Left cardiac atrium (tissue), 4 donors: ENCODE measurements at places on chromosomes 6 and 20. TPM values are rescaled to one million over a fixed set of nuclear protein-coding genes. Genes with fewer than 3 reads are reported as not detected.

DNA sequence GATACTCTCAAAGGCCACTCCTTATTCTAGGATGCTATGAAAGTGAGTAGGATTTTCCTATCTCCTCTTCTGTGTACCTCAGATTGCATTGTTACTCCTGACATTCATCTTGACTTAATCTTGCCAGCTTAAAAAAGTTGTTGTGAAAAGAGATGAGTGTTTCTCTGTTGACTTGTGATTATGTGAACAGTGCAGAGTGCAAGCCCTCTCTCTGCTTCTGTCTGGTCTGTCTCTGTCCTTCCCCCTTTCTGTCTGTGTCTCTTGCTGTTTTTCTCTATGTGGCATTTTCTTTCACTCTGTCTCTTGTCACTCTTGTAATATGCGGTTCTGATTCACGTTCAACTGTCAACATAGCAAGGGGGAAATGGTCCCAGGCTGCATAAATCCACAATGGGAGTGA is 306.6 kb downstream of the FARS2 start:
- DNase-seq = no peak

DNA sequence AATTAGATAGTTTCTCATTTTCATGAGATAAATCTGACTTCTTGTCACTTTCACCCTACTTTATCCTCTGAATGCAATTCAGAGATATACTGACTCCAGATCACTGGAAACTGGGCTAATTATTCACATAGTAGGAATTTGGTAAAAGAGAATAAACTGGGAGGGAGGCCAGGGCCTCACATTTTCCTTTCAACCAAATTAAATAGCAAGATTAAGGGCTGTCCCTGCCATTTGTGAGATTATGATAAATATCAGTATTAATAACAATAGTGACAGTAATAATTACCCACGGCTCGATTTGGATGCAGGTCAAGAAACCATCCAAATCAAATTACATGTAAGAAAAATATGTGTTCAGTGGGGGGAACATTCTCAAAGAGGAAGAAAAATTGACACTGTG is 140.5 kb downstream of the CD83 start:
- no peak for DNase-seq

GRCh38 chr6:6434151-6434550 is 113.7 kb upstream of the F13A1 start:
- no peak for DNase-seq

- DNase-seq = no peak
These were observed 465.9 kb downstream of the KIF16B start for GRCh38 chr20:16107172-16107870.

DNA sequence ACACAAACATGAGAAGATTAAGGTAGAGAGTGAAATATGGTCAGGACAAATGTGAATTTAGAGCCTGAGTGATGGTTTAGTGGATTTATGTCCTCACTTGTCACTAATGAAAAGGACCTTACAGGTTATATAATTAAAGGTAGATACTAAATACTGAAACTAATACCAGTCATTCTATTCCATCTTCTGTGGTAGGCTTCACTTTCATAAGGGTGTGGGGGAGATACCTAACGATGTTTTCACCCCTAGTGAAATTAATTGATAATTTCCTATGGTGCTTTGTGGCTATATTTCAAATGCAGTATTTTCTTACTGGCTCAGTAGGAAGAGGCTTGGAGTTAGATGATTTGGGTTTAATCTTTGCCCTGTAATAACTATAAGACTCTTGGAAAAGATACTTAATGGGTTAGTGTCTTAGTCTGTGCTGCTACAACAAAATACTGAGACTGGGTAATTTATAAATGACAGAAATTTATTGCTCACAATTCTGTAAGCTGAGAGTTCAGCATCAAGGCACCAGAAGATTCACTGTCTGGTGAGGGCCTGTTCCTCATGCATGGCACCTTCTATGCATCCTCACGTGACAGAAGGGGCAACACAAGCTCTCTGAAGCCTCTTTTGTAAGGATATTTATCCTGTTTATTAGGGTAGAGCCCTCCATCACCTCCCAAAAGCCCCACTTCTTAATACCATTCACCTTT is 21.3 kb downstream of the RNF217 start:
- no peak for DNase-seq

- no peak for DNase-seq
These were observed 229.3 kb downstream of the CLIC5 start for GRCh38 chr6:45786355-45786781.

DNA sequence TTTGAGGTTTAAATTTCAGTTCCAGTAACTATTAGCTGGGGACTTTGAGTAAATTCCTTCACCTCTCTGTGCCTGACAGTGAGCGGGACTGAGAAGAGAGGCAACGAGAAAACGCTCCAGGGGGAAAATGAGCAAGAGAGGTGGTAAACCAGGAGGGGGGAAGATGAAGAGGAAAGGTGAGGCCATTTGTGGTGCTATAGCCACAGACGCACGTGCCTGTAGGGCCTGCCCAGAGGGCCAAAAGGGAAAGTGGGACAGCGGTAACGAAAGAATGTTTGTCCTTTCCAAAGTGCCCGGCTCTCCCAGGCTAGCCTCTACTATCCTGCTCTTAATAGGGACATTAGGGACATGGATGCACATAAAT is 99.2 kb downstream of the BMP7 start:
- DNase-seq = no peak

DNA sequence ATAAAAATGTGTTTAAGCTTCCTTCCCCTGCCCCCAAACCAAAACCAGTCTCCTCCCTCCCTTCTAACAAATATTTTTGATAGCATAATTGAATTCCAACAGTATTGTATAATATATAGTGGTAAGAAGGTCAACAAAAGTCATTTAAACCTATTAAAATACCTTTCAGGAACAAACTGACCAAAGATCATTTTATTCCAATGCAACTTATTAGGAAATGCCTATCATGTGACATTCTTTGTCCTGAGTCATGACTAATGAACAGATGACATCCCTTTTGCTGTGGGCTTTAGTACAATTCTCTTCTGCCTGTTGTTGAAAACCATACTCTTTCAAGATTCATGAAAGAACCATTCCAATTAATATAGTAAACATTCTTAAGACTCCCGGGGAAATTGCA is 51.5 kb upstream of the TRAF3IP2 start:
- no peak for DNase-seq

DNA sequence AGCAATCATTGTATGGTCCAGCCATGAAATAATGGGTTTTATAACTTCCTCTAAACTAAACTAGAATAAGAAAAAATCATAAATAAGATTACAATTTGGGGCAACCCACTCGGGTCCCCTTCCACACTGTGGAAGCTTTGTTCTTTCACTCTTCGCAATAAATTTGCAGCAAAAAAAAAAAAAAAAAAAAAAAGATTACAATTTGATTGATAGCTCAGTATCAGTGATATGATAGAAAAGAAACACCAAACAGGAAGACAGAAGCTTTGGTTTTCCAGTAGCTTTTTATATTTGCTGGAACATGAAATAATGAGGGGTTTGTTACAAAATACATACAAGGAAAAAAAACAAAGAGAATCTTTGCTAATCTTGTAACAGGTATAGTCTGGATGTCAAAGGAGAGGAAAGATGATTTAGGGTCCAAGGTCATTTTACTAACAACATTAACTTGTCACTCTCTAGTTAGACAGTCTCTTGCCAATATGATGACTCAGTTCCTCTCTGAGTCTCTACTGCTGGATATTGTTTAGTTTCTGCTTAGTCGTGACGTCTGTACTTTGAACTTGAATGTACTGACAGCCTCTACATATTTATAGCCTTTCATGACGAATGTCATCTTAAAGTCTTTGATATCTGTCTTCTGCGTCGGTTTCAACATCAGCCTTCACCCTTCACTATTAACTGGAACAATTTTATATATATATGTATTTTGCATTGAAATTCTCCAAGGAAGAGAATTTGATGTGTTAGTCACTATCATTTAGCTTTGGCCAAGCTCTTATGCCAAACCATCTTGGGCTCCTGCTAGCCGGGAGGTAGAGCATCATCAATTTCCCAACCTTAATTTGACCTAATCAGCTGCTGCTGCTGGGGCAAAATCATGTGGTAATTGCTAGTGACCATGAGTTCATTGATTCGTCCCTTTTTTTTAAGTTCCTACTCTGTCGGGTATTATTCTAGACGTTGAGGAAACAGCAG is 213.1 kb upstream of the STXBP5 start:
- no peak for DNase-seq

GRCh38 chr20:45345104-45345936 is 2.9 kb downstream of the SDC4 start:
- DNase-seq = no peak

GRCh38 chr20:43726811-43727338 is at the start of gene GTSF1L:
TSS of gene GTSF1L (minus strand) at chr20:43727002. CDS start at chr20:43726694, 308 bp downstream.
- no peak for DNase-seq

DNA sequence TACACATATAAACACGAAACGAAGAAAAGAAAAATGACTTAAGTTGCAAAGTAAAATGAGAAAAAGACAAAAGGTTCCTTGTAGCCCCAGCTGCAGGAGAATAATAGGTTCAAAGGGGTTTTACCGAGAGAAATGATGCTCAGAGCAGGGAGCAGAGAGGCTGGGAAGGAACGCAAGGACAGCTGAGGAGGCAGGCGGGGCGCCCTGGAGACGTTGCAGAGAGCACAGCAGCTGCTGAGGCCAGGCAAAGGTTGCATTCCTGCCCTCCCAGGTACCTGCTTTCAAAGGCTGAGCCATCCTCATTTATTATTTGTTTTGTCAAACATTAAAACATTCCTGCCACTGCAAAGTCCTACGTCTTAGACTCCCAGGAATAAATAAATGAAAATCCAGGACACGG is 16.2 kb upstream of the VAPB start:
- no peak for DNase-seq

DNA sequence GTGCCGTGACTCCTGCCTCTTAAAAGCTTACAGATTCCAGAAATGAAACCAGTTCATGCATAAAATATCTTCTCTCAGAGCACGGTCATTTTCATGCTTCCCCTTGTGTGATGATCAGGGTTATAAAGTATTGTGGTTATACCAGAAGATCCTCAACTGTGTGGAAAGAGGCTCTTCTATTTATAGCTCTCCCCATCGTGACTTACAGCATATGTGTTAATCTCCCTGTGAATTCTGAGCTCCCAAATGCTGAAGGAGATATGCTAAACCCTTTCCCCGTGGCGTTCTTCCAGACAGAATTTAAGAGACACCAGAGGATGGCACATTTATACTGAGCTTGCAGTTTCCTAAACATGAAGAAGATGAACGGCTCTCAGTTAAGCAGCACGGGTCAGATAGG is 158.8 kb downstream of the CDH26 start:
- DNase-seq = no peak

DNA sequence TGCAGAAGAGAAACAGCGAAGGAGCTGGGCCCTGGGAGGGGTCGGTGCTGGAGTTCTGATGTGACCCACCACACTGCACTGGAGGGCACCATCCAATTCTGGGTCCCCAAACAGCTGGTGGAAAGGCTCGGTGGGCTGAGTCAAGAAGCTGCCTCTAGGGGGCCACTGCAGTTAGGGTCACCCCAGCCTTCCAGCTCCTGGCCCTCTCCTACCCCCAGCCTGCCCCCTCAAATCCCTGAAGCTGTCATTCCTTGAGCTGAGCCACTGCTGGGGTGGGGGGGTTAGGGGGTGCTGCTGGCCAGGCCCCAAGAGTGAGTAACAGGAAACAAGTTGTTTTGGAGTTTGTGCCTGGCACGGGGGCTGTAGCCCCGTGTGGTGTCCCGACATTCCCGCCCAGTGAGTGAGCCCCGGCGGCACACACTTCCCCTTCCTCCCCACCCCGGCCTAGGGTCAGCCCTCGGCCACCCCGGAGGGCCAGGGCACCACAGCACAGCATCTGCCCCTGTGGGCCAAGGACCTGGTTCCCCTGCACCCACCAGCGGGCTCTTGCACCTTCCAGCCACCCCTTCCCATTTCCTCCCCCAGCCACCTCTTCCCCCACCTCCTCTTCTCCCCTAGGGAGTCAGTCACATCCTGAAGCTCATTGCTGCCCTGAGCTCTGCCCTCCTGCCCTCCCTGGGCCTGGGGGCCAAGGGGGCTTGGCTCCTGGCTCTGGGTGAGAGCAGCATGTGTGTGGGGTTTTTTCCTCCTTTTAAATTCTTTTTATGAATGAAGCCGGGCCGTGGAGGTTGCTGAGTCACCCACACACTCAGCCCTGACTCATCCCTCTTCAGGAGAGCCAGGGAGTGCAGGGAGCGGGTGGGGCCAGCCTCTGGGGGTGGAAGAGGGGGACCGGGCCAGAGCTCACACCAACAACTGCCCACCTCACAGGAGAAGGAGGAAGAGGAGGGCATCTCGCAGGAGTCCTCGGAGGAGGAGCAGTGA is 4.6 kb downstream of the SMIM29 start:
- DNase-seq = peak; percentile 84

- DNase-seq = no peak
These were observed 60.0 kb downstream of the PTPN1 start for GRCh38 chr20:50569864-50570836.

DNA sequence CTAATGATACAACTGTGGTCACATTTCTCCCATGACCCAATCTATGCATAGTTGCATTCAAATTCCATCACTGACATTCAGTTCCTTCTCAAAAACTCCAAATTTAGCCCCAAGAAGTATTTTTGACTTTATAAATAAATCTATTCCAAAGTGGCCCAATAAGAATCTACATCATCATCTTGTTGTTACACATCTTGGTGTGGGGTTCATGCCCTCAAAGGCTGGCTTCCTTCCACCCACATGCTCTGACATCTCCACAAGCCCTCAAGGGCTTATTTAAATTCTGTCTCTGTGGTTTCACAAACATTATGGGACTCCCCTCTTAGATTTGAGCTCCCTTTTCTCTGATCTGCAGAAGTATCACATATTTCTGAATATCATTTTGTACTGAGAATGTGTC is 585.3 kb upstream of the BTBD3 start:
- no peak for DNase-seq

DNA sequence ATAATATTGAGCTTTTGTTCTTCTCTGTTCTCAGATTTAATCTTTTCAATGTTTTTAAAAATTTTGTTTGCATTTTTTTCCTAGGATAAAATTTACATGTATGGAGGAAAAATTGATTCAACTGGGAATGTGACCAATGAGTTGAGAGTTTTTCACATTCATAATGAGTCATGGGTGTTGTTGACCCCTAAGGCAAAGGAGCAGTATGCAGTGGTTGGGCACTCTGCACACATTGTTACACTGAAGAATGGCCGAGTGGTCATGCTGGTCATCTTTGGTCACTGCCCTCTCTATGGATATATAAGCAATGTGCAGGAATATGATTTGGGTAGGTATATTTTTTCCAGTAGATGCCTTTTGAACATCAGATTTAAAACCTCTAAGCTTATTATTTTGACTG is 89.8 kb downstream of the ATRN start:
- DNase-seq = no peak

DNA sequence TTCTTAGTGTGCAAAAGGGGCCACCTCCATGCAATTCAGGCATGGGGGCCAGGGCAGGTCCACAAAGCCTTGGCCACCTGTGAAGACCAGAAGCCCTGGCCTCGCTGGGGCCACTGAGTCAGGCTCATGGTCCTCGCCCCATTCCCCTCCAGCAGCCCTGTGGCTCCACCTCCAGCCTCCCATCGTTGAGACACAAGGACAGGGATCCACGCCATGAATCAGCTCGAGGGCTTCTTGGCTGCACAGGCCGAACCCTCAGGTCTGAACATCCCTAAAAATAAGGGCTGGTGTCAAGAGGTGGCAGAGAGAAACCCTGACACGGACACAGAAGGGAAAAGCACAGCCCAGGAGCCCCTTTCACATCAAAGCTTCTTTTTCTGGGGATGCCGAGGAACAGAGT is 68.6 kb upstream of the QKI start:
- no peak for DNase-seq

The ERMARD gene
- total RNA-seq = 11.3 TPM

The TMEM170B gene
- 5.6 TPM for total RNA-seq

The TRIM10 gene
- not detected for total RNA-seq

The SPINT4 gene
- total RNA-seq = not detected

The NRSN2 gene
- total RNA-seq = 34.9 TPM

The FAM83C gene
- total RNA-seq = not detected
